ENCODE measurements at places on chromosomes 16 and 17.
A peak's percentile ranks its signal among the peaks of the same experiment; 100 is the strongest.

- no peak for DNase-seq
Observed at GRCh38 chr17:48162306-48162934, 54.9 kb downstream of the SNX11 start.

DNA sequence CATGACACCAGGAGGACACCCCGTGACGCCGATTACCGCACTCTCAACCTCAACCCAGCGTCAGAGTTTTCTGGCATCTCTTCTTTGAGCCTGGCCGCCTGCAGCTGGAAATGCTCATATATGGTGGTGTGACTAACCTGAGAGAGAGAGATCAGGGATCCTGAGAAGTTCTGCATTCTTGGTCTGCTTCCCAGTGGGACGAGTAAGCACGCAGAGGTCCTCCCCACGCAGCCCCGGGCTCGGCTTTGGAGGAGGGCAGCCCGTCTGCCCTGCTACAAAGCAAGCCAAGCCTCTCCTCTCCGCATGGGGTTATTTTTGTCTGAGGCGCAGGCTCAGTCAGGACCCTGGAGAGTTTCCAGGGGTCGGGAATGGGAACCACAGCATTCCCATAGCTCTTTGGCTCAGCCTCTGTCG lies 16.5 kb downstream of the CRISPLD2 start:
- DNase-seq: peak; percentile 41

GRCh38 chr16:53216798-53217197 lies 162.0 kb downstream of the CHD9 start:
- no peak for DNase-seq

DNA sequence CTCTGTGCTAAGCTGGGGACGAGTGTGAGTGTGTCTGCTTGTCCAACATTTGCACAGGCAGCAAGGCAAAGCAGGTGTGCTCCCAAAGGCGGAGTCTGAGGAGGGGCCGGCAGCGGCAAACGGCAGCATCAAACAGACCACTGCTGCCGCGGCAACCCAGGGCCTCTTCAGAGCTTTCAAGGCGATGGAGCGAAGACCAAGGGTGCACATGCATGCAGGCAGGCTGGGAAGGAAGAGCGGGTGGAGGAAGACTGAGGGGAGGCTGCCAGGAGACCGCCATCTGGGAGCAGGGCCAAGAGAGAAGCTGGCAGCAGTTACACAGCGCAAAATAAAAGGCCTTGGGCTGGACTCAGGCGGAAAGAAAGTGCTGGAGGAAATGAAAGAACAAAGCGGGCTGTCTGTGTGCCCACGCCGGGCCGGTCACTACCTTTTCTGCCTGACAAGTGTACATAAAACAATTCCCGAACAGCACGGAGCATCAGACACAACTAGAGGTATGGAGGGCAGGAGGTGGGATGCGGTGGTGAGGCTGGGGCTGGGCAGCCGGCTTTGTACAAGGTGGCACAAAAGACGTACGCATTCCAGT lies 8.5 kb downstream of the TIMM22 start:
- no peak for DNase-seq

DNA sequence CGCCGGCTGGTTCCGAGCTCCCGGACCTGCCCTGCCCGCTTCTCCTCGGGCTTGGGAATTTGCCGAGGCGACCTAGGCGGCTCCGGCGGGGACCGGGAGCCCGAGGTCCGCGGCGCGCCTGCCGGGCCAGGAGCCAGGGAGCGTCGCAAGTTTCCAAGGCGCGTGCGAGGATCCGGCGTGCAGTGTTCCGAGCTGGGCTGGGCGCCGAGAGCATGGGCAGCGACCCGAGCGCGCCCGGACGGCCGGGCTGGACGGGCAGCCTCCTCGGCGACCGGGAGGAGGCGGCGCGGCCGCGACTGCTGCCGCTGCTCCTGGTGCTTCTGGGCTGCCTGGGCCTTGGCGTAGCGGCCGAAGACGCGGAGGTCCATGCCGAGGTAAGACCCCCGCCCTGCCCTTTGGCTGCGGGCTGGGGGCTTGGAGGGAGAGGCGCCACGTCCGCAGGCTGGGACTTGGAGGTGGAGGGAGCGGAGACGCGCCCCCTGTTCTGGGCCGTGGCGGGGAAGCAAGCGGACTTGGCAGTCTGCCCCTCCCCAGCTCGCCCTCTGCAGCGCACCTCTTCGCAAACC lies 668 bp downstream of the MMP15 start:
- DNase-seq: peak; percentile 49

GRCh38 chr16:88393571-88393970 lies 10.8 kb downstream of the ZNF469 start:
- DNase-seq: no peak

- no peak for DNase-seq
Observed at GRCh38 chr16:86018071-86018470, 119.1 kb downstream of the IRF8 start.

- DNase-seq: no peak
Observed at GRCh38 chr17:81808778-81809555, 5.0 kb downstream of the GCGR start.

DNA sequence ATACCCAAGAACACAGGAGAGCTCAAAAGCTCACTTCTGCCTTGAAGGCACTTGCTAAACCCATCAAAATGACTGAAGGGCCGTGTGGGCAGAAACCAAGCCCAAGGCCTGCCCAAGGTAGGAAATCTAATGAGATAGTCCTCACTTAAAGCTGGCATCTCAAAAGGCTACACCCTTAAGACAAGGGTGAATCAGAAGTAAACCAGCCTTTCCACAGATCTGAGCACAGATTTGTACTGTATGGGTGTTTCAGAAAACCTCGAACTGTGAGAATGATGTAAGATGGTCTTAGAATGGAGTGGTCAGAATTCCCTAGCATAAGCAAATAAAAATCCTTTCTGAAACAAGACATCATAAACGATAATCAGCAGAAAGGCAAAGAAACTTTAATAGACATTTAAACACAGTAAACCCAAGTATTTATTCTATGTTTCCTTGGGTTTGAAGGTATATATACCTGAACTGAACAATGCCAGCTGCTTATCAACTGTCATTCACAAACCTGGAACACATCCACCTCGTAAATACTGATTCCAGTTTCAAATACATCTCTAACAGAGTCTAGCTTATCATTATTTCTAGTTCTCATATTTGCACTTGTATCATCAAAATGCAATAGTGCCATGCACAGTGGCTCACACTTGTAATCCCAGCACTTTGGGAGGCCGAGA lies 37.8 kb downstream of the GLG1 start:
- DNase-seq: no peak

- peak; percentile 71 for DNase-seq
Observed at GRCh38 chr17:28953444-28954118, 2.3 kb upstream of the PHF12 start.

- no peak for DNase-seq
Observed at GRCh38 chr16:12087901-12088421, 111.4 kb downstream of the SNX29 start.

DNA sequence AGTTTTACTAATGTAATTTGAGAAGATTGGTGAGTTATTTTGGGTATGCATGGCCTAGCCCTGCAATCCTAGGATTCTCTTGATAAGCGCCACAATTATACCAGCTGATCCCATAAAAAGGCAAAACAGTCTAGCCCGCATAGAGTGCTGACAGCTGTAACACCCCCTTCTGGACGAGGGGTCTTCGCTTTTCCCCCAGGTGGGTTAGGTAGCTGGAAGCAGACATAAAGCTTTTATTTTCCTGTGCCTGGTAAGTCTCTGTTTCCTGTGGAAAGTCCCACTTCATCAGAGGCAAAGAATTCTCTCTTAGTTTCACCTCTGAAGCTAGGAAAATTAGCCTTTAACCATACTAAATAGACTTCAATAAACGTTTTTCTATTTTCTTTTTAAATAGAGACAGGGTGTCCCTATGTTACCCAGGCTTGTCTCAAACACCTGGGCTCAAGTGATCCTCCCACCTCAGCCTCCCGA lies 108.3 kb downstream of the YPEL2 start:
- no peak for DNase-seq

GRCh38 chr17:51434434-51435170 lies 174.3 kb downstream of the UTP18 start:
- no peak for DNase-seq

DNA sequence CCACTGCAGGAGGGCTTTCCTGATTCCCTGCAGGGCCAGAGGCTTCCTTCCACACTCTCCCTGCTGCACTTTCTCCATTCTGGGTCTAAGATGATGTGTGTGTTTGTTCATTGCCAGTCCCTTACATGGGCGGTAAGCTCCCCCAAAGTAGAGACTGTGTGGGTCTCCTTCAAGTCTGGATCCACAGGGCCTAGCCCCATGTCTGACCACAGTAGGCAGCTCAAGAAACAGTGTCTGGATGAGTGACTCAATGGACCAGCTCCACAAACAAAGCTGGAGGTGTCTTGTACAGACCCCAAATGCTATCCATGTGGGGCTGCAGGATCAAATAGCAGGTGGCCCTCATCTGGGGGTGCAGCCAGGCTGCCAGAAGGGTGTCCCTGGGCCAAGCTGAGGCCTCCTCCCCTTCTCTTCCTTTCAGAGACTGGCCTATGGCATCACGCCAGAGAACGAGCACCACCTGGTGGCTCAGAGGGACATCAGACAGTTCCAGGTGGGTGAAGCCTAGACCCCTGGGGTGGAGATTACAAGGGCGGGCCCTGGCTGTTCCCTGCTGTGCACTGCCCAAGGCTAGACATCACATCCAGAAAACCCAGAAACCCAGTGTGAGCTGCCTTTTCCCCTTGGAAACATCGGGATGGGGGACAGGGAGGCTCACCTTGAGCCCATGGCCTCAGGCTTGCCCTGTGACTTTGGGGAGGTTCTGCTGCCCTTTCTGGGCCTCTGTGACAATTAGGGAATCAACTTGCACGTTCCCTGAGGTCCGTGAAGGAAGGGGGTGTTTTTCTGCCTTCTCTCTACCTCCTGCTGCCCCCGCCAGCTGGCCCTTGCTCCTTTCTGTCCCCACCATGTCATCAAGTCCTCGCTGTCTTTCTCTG lies 45.9 kb downstream of the SLC6A2 start:
- DNase-seq: peak; percentile 45

GRCh38 chr16:85107083-85107482 lies 5.2 kb downstream of the CIBAR2 start:
- DNase-seq: no peak

DNA sequence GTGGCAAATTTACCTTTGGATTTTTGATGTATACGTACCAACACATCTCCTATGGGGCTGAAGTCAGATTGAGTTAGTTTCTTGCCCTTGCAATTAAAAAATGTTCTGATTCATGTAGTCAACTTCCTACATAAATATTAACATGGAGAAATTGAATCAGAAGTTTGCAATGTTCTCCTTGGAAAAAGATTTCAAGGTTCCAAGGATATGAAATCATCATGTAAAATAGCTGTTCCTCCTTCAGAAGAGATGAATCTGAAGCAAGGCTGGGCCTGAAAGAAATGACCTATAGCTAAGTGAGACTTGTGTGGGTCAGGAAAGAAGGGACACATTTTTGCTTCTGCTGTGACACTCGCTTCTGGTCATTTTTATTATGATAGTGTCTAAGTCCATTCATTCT lies 131.7 kb downstream of the RGS9 start:
- no peak for DNase-seq

DNA sequence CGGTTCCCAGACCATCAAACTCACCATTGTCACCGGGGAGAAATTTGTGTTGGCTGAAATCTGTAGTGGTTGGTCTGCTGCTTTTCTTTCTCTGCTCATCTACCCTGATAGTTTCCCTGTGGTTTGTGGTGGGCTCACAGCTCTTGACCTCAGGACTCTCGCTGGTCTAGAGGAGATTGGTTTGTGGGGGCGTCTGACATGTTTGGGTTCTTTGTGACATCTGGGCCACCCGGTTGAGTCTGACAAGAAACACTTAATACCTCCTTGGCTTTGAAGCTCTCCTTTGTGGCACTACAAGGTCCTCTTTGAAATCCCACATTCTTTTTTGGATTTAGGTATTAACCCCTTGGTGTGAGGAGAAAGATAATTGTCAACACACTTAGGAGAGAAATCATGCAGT lies 662.0 kb downstream of the WWOX start:
- no peak for DNase-seq

DNA sequence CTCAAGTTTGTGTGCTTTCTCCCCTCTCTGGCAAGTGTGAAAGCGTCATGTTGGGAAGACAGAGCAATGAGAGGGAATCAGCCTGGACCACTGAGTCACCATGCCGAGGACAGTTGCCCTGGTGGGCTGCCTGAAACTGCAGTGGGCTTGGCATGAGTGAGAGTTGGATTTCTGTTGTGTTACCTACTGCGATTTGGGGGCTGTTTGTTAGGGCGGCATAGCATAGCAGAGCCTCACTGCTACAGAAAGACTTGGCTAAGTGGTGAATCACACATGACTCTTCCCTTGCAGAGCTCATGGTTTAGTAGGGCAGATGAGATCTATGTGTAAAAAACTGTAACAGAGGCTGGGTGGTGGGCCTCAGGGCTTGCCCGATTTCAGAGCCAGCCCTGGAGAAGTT lies 324.6 kb downstream of the C16orf95 start:
- no peak for DNase-seq

GRCh38 chr16:67071476-67072048 lies 38.2 kb upstream of the PHAF1 start:
- no peak for DNase-seq

DNA sequence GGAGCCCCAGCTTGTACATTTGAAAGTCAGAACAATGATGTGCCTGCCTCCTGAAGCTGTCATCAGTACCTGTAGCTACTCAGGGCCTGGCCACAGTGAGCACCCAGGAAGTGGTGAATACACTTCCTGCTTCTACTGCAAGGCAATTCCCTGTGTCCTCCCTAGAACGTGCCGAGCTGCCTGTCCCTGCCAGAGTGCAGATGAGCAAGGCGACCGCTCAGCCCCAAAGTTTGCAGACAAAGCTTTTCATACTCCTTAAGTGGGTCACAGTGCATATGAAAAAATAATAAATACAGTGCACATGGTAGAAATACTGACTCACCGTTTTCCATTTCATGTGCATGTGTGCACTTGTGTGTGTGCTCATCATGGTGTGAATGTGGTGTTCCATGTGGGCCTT lies 77.3 kb downstream of the MPRIP start:
- no peak for DNase-seq

- no peak for DNase-seq
Observed at GRCh38 chr17:79220713-79221291, 146.2 kb downstream of the ENGASE start.

GRCh38 chr16:1712791-1713261 lies 6.8 kb downstream of the MAPK8IP3 start:
- no peak for DNase-seq

DNA sequence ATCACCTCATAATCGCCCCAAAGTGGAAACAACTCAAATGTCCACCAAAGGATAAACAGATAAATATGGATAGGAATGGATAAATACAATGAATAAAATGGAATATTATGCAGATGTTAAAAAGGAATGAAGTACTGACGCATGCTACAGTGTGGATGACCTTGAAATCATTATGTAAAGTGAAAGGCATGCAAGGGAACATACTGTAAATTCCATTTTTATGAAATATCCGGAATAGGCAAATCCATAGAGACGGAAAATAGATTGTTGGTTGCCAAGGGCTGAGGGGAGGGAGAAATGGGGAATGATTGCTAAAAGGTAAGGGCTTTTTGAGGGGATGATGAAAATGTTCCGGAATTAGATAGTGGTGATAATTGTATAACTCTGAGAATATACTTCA lies 36.0 kb downstream of the STAT5B start:
- no peak for DNase-seq

All from endothelial cell (in vitro differentiated cells).